ENCODE measurements at places on chromosomes 7 and 10. TPM values are rescaled to one million over a fixed set of nuclear protein-coding genes. Genes with fewer than 3 reads are reported as not detected.
A peak's percentile ranks its signal among the peaks of the same experiment; 100 is the strongest.

Gene SPACDR
- not detected for total RNA-seq

Gene TUBB8
- total RNA-seq: not detected

Gene BMPER
- 6.0 TPM for total RNA-seq

Gene CALHM3
- not detected for total RNA-seq

Gene BHLHA15
- total RNA-seq: 0.53 TPM

Gene SLC25A40
- total RNA-seq: 28.4 TPM

Gene ACTA2
- total RNA-seq: 3,137 TPM

Gene TMEM106B
- total RNA-seq: 65.7 TPM

Gene MPP7
- total RNA-seq: 14.0 TPM

Gene PILRA
- total RNA-seq: 3.9 TPM

Gene XRCC2
- total RNA-seq: 0.69 TPM

Gene FAM25C
- total RNA-seq: not detected

Gene HABP2
- total RNA-seq: not detected

Gene EBF3
- 4.4 TPM for total RNA-seq

Gene CTAGE6
- total RNA-seq: not detected

Gene TMEM254
- 9.0 TPM for total RNA-seq

Gene CARD11
- total RNA-seq: 0.96 TPM

- DNase-seq: no peak
Observed at GRCh38 chr10:61931620-61932332, 30.3 kb downstream of the ARID5B start.

GRCh38 chr10:61099756-61100155, 155.8 kb upstream of the RHOBTB1 start:
- DNase-seq: no peak

DNA sequence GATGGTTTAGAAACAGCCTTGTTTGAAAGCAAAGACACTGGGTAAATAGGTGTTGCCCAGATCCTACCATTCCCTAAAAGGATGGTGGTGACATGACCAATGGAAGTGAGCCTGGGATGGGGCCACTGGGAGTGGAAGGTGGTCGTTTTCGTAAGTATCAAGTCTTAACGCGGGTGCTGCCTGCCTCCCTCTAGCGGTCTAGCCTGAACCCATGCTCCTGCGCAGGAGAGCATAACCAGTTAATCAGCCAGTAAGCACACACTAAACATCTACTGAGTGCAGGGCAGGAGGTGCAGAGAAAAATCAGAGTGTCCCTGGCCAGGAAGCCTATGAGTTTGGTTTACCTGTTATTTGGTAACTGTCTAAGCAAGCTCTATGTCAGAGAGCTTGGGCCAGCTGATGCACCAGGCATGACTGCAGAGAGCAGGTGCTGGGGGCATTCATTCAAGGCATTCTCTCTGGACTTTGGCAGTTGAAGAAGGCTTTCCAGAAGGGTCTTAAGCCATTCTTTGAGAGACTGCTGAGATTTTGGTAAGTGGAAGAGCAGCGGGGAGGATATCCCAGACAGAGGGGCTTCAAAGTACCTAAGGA, 930 bp downstream of the GARIN1A start:
- DNase-seq: no peak

DNA sequence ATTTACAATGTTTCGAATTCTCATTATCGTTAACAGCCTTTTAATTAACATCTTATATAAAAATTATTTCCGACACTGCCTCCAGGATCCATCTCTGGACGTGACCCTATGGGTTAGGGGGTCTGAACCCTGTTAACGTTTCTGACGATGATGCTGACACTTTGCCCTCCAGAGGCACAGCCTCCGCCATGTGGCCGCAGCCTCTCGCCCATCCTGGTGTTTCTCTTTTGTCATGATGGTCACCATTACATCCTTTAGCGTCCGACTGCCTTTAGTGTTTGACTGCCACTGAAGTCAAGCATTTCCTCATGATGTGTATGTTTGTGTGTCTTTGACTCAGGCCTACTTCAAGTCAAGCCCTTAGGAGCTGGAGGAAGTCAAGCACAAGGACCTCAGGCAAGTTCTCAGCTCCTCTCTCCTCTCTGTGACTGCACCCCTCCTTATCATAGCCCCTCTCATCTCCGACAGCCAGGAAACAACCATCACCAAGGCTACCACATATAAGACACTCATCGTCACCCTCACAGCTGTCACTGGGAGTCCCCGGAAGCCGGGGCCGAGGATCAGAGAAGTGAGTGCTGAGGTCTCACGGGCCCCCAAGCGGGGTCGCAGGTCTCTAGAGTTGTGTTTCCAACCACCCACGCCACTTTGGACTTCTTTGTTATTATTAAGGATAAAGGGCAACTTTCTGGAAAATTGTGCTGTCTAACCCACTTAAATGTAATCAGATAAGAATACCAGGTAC, 96.1 kb upstream of the PPP2R2D start:
- DNase-seq: no peak

DNA sequence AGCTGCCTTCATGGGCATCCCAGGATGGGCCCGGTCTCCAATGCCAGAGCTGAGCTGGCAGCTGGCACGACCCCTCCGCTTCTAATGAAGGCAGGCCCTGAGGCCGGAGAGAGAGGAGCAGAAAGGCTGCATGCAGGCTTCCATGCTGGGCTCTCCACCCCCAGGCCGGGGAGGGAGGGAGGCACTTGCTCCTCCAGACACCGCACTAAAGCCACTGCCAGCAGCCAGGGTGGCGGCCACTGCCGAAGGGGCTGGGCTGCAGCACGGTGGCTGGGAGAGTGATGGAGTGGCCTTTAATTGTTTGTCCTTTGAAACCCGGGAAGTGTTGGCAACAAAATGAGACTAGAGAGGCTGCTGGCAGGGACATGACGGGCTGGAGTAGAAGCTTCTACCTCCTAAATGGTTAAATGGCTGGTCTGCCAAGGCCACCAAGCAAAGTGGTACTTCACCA, 236.5 kb downstream of the SKAP2 start:
- DNase-seq: peak; percentile 69

DNA sequence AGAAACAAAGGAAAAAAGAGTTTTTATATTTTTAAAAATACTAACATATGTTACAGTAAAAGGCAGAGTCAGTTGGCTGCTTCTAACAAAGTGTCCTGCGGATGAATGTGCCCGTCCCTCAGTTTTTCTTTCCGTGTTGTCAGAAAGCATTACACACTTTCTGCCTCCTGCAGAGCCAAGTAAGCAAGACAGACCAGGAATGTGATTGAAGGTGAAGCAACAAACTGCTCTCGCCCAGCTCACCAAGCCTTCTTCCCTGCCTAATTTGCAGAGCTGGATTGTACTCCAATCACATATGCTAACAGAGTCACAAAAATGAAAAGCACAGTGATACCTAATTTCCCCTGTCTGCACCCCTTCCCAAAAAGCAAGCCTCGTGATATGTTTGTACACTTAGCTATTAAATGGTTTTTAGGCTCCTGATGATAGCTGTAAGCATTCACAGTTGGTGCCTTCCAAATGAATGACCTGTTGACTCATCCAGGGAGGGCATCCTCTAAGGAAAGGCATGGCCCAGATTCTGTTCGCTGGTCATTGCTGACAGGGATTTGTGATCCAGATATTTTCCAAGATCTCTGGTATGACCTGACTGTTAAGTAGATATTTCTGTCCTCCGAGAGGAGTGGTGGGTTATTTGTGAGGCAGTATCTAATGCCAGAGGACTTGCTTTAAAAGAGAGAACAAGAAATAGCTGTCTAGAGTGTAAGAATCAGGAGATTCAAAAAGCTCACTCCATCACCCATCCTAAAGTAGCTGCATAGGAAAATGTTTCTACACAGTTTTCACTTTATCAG, 187.3 kb upstream of the PLXDC2 start:
- no peak for DNase-seq

GRCh38 chr10:22258471-22258870, 40.7 kb upstream of the EBLN1 start:
- no peak for DNase-seq

GRCh38 chr7:3916146-3916545, 615.1 kb downstream of the SDK1 start:
- no peak for DNase-seq

DNA sequence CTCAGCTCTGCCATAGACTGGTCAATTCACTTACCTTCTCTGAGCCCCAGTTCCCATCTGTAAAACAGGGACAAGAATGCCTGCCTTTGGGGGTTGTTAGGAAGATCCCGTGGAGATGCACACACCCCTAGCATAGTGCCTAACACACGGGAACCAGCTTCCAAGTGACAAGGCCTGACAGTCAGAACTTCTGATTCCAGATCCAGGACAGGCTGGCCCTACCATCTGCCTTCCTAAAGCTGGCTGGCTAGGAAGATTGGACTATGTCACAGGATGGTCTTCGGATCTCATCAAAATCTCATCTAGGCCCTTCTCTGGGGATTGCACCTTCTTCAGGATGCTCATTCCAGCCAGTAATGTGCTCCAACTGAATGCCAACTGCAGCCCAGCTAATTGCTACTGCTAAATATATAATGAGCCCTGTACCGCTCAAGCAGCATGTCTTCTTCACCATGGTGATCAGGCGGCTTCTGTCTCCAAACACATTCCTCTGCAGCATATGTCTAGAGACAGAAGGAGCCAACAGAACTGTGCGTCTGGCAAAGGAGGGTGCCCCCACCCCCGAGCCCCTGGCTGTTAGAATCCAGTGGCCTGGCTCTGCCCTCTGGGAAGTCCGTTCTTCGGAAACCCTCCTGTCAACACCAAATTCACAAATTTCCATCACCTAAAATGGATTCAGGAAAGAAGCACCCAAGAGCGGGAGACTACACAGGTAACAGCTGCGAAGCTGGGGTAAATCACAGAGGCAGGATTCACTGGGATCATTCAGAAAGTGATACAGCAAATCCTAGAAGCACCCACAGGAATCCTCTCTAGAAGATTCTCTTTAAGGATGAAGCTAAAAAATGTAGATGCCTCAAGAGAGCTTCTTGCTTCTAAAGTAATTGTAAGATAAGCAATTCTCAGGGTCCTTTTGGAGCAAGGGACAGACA, 142.1 kb upstream of the EEPD1 start:
- no peak for DNase-seq

DNA sequence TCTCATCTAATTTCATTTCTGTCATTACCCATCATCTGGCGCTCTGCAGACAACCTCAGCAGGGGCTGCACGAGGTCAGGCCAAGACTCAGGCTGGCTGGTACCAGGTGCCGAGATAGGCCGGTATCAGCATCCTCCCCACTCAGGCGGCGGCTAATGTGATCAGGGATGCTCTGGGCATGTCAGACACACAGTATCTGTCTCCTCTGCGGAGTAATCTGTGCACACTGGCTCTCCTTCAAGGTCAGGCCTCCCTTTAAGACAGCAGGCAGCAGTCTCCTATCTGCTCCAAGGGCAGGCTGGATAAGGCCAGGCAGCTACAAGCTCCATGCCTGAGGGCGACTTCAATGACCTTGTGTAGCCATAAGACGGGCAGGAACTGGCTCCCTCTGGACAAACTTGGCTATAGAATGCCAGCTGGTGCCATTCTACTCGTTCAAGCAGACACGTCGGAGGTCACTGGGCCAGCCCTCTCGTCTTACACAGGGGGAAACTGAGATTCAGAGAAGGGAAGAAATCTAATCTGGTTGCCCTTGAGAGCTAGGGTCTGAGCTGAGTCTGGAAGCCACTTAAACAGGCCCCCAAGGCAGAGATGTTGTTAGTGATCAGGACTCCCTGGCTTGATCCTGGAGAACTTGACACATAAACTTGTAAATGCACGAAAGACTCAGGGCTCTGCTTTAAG, 59.3 kb downstream of the ARHGAP22 start:
- DNase-seq: no peak

- peak; percentile 84 for DNase-seq
Observed at GRCh38 chr10:114526504-114527238, 122.4 kb upstream of the AFAP1L2 start.

DNA sequence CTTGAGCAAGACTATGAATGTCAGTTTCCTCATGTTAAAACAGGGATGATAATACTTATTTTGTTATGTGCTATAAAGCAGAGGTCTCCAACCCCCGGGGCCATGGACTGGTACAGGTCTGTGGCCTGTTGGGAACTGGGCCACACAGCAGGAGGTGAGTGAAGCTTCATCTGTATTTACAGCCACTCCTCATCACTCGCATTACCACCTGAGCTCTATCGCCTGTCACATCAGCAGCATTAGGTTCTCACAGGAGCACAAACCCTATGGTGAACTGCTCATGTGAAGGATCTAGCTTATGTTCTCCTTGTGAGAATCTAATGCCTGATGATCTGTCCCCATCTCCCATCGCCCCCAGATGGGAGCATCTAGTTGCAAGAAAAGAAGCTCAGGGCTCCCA, 365.3 kb upstream of the SMIM30 start:
- DNase-seq: no peak

GRCh38 chr10:84541289-84541637, 212.9 kb downstream of the CCSER2 start:
- no peak for DNase-seq

DNA sequence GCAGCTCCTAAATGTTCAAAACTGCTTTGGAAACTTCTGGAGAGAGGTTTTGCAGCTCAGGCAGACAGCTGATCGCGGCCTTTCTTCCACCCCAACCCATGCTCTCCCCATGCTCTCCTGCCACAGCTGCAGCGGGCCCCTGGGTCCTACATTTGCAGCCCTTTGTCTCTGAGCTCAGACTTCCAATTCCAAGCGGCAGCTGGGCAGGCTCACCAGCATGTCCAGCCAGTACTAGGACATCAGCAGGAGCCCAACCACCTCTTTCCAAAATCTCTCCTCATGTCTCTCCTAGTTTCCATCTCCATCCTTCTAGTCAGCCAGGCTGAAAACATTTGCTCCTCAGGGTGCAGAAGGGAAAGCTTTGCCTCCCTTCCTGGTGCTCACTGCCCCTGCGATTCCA, 6.0 kb downstream of the LEP start:
- no peak for DNase-seq

- DNase-seq: no peak
Observed at GRCh38 chr10:7606951-7607404, 59.8 kb downstream of the ITIH5 start.

GRCh38 chr10:43899224-43899959, 250.7 kb upstream of the ZNF32 start:
- DNase-seq: no peak

GRCh38 chr7:45108863-45109262, 2.6 kb downstream of the TBRG4 start:
- no peak for DNase-seq

GRCh38 chr10:13808556-13809391, 222.0 kb downstream of the PRPF18 start:
- DNase-seq: no peak

- no peak for DNase-seq
Observed at GRCh38 chr7:149261316-149261828, 624 bp upstream of the ZNF783 start.

DNA sequence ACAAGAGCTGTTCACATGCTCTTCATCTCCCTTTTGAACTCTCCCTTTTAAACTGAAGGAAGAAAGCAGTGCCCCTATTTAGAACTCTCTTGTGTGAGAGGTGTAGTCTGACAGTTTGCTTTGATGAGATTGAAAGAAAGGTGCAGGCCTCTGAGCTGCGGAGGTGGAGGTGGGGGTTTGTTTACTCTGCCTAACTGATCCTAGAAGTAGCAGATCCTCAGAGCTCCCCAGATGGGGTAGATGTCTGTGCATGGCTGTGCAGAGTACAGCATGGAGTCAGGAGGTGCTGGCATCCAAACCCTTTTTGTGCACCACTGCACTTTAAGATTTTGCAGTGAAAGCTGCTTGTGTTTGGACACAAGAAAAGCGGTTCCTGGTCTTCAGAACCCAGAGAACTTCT, 58.3 kb downstream of the MINDY4 start:
- no peak for DNase-seq

Measured in right cardiac atrium (tissue), 5 donors.